Myocyte (in vitro differentiated cells): ENCODE measurements at places on chromosomes 1 and 21.
A peak's percentile ranks its signal among the peaks of the same experiment; 100 is the strongest.

DNA sequence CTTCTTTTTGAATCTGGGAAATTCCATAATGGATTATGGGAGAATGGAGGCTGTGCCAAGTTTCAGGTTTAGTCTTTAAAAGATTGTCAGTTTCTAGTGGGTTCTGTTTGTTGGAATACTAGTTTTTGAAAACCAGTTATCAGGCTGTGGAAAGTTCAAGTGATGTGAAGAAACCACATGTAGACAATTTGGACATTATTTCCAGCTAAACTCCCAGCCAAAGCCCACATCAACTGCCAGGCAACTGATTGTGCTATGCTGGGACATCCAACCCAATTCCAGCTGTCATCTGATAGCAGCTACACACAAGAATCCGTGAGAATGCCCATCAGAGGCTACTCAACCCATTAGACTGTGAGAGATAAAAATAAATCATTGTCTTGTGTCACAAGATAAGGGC is 546.1 kb upstream of the ADAMTS5 start:
- DNase-seq, result peak; percentile 88

DNA sequence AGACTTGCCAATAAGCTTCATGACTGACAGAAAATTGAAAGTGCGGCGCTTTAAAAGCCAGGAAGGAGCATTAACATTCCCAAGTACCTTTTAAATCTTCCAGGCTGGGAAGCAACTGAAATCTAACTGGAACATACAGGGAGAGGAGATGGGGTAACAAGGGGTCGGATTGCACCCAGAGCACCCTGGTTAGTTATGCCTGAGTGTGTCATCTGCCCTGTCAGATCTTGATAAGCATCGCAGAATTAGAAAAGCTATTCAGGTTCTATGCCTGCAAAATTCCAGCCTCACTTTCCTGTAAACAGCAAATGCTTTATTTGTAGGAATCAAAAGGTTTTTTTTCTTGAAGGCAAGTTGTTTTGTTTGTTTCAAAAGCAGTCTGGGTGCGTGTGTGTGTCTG is 58.5 kb downstream of the SERBP1 start:
- DNase-seq, result no peak

- DNase-seq, result peak; percentile 61
Measured at GRCh38 chr1:32972814-32973428, 8.3 kb upstream of the RNF19B start.

GRCh38 chr1:83905315-83905907 is 93.5 kb downstream of the TTLL7 start:
- DNase-seq, result no peak

- DNase-seq, result no peak
Measured at GRCh38 chr1:218874801-218875400, 298.8 kb upstream of the LYPLAL1 start.

- DNase-seq, result no peak
Measured at GRCh38 chr1:226349801-226350518, 41.0 kb upstream of the LIN9 start.

DNA sequence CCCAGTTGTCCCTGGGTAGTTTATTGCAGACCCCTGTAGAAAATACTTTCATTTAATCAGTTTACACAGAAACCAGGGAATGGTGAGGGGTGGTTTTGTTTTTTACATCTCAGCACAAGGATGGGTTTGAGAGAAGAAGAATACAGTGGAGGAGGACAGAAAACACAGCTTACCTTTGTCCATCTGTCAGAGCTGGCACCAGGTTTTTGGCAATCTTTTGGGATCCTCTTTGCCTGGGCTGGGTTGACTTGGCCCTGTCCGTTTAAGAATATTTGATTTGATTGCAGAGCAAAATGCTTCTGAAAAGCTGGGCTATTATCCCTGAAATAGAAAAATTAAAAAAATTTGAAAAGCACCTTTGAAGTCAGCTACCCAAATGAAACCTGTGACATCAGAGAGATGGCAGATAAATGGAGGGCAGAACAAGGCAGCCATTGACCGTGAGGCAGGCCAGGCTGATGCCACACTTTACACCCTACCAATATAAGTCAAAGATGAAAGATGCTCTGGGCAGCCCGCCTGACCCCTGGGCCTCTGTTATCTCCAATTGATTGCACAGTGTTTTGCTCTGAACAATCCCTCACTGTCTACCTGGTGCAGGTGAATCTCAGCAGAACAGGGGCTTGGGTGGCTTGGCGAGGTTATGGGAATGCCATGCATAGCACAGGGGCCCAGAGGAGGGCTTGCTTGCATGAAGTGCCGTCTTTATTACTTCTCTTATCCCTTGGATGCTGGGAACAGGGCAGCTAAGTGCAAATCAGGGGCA is 218.8 kb downstream of the LMX1A start:
- DNase-seq, result no peak

- peak; percentile 96 for DNase-seq
Measured at GRCh38 chr1:27099135-27099586, 55.8 kb downstream of the SLC9A1 start.

- DNase-seq, result no peak
Measured at GRCh38 chr1:155051342-155051776, 243 bp downstream of the ADAM15 start.

- DNase-seq, result no peak
Measured at GRCh38 chr1:20499105-20499504, 8.8 kb downstream of the MUL1 start.

DNA sequence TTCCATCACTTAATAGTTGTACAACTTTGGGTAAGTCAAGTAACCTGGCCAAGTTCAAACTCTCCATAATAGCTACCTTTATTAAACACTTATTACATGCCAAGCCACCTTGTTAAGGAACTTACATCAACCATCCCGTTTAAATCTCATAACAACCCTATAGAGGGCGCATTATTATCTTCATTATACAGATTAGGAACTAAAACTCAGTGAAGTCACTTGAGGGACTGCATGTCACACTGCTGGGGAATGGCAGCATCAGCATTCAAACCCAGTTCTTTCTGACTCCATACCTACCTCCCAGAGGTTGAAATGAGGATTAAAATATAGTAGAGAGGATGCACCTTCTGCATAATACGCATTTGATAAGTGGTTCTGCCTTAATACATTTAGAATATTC is 47.1 kb upstream of the PLA2G2C start:
- DNase-seq, result peak; percentile 39

- no peak for DNase-seq
Measured at GRCh38 chr1:169682071-169682470, 29.3 kb downstream of the SELL start.

GRCh38 chr1:204945565-204945977 is 74.9 kb downstream of the NFASC start:
- DNase-seq, result no peak

GRCh38 chr1:177849579-177850290 is 120.1 kb downstream of the SEC16B start:
- no peak for DNase-seq

DNA sequence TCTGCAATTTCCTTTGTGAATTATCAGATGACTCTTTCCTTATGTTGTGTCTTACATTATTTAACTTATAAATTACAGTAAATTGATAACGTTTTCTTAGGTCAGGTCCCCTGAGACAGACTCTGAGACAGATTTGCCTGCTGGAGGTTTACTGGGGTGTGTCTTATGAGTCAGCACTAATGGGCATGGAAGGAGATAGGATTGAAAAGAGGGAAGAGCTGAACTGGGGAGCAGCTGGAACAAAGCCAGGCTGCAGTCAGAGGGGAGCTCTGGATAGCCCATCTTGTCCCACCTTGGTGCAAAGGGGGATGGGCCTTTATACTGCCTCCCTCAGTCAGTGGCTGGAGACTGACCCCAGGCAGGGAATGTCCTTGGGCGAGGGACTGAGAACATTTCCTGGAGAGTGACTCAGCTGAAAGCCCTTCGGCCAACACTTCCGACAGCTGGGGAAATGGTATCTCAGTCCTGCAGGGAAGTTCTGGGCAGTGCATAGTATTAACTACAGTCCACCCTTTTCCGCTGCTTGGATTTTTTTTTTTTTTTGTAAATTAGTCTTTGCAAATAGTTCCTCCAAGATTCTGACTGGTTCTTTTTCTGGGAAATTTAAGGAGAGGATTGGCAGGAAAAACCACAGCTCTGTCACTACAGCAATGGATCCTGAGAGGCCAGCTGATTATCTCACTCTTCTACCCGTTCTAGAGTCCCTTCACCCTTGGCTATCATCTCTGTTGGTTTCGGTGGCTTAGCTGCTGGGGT is 39.1 kb upstream of the CDC42BPA start:
- DNase-seq, result peak; percentile 94

DNA sequence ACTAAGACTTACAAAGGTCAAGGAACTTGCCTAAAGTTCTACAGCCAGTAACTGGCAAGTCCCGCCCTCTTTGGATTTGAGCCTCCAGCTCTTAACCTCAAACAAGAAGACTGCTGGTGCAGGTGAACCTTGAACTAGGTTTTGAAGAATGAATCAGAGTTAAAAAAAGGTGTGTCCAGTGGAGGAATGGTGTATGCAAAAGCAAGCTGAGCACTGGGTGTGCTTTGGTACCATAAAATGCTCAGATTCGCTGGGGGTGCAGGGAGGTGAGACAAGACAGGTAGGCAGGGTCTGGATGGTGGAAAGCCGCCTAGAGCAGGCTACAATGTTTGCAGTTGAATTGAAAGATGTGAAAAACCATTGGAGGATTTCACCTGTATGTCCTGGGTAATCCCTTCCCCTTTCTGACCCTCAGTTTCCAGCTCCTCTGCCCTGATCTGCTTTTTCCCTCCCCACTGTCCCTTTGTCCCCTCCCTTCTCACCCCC is 39.8 kb downstream of the FOXD2 start:
- no peak for DNase-seq

- DNase-seq, result peak; percentile 73
Measured at GRCh38 chr1:205226868-205227583, 720 bp upstream of the TMCC2 start.

DNA sequence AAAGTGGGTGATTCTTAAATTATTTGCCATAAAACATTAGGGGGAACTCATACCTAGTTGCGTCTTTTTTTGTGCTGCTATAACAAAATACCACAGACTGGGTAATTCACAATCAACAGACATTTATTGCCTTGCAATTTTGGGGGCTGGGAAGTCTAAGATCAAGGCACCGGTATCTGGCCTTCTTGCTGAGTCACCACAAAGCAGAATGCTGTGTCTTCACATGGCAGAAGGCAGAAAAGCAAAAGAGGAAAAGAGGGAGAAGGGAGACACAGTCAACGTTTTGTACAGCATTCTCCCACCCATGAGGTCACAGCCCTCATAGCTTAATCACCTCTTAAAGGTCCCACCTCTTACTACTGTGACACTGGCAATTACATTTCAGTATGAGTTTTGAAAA is 291.0 kb downstream of the CHRM3 start:
- no peak for DNase-seq

- no peak for DNase-seq
Measured at GRCh38 chr21:42358937-42359336, 7.4 kb downstream of the TFF1 start.

- DNase-seq, result no peak
Measured at GRCh38 chr1:57655161-57655560, 231.3 kb upstream of the DAB1 start.

DNA sequence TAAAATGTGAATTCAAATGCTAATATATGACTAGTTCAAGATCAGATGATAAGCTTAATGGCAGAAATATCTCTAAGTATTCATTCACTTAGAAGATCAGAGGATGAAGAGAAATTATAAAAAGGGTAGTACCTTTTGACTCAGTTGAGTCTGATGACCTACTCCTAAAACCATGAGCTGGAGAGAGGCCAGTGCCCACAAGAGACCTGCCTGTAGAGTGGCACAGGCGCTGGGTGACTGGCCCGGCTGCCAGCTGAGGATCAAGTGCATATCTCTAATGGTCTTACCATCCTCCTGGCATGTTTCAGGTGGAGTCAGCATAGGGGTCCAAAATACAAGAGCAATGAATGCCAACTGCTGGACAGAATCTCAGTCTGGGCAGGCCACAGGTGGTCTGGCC is 14.1 kb downstream of the DDAH1 start:
- DNase-seq, result peak; percentile 50

- DNase-seq, result no peak
Measured at GRCh38 chr1:113442131-113442530, 51.8 kb downstream of the MAGI3 start.

- DNase-seq, result no peak
Measured at GRCh38 chr1:168607872-168608428, 31.5 kb downstream of the XCL1 start.

DNA sequence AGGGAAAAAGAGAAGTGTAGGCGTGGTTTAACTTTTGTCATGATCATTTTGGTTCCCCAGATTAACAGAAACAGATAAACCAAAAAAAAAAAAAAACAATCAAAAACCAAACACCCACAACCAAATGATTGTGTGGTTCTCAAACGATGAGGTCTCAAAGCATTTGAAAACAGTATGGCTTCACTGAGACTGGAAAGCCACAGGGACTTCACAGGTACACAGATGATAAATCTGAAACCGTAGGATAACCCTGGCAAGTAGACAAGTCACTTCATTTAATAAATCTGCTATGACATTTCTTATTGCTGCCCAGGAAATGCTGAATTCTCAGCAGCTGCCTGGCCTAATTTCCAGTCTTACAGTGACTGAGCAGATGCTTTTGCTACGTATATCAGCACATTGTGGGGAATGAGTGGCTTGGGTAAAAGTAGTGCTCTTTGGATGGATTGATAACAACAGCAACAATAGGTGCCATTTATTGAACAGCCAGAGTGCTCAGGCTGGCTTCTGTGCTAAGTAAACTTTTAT is 6.1 kb downstream of the ST6GALNAC3 start:
- no peak for DNase-seq

DNA sequence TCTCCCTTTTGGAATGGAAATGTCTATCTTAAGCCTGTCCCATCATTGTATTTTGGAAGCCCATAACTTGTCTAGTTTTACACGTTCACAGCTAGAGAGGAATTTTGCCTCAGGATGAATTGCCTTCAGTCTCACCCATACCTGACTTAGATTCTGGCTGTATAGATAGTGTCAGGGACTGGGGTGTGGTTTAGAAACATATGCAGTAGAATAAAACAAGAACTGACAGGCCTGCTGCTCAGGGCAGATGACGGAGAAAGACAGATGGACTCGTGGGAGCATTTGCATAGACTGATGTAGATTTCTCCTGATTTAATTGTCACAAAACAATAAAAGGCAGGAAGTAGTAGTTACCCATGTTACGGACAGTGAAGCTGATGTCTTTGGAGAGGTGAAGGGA is 166.7 kb downstream of the UCK2 start:
- DNase-seq, result no peak

DNA sequence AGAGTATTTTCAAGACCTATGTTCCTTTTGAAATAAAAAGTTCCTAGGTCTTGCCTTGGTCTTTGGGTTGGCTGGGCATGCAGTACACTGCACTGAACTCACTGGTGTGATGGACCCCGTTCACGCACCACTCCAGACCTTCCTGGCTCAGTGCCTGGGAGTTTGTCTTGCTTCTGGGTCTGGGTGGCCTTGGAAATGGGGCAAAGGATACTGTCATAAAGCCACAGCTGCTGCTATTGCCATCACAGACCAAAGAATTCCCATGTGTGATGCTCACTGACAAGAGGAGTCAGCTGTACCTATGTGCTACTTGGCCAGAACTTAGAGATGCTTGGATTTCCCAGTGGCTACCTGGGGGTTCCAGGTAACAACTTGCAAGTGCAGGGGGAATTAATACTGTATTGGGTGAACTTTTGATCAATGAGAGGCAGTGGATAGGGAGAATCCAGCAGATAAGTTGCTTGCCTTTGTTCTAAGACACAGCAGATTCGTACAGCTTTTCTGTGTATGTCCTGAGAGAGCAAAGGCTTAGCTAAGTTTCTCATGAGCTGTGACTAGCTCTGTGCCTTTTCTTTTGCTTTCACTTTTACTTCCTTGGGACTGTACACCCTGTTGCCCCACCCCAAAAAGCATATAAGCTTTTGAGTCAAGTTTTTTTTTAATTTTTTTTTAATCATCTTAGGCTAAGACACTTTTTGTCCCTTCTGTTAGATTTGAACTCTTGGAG is 115.3 kb downstream of the RUNX1 start:
- peak; percentile 40 for DNase-seq
